H4 (cell line): ENCODE measurements at places on chromosomes 12 and 14.

DNA sequence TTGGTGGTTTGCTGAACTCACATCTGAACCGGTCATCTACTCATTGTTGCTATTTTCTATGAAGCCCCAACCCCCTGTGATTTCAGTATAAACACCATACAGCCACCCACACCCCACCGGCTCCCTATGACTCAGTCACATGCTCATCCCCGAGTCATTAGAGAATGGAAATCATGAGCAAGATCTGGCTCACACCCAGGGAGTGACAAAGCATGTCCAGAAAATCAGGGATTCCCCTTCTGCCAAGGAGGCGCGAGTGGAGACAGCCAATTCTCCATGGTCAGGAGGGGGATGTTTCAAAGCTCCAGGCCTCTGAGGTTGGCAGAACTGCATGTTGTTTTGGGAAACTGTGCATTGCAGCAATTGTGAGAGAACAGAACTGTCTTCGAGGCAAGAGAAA is 657.5 kb upstream of the TBX3 start:
- peak; percentile 93 for DNase-seq

DNA sequence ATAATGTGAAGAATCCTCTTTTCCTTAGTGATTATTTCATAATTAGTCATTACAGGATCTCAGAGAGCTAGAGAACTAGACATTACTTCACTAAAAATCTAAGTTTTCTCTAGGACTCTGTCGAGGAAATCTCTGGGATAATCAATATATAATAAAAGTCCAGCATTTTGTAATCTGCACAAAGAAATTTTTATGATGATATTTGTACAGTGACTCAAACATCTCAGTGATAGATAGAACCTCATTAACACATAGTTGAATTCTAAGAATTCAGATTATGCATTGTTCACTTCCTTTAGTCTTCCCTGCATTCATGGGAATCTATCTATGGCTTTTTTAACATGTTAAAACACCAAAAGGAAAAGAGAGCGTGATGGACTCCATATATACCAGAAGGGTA is 11.0 kb downstream of the ITPR2 start:
- no peak for DNase-seq

DNA sequence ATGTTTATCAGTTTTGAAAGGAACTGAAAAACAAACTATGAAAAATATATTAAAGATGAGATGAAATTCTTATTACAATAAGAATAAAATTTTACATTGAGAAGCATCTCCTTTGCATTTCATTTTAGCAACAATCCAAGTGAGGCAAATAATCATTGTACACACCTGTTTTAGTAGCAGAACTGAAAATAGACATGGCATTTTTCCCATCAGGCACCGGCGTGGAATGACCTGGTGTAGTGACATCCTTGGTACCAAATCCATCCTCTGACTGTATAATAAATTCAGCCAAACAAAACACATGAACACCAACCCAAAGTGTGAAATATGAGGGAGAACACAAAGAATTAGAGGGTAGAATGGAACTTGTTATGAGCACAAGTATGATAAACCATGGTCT is 271.4 kb downstream of the MED13L start:
- no peak for DNase-seq

DNA sequence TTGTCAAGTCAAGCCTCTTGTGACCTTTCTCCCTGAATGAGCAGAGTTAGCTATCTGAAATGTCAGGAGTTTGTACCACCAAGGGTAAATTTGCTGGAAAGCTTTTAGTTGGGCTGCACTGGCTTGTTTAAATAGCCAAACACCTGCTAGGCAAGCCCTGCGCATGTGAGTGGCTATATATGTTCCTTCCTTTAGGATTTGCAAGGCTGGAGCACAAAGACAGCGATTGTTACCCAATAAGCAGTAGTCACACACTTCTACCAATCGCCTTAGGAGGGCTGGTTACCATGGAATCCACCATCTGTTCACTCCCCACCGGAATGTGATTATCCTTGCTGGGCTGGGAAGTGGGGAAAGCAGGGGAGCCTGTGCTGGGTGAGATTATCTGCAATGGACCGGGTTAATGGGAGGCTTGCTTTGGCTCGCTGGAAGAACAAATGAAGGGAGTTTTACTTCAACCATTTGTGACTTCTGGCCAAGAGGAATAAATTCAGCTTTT is 102.5 kb downstream of the FGD4 start:
- DNase-seq, result peak; percentile 30

GRCh38 chr12:118345355-118345754 is 27.4 kb downstream of the TAOK3 start:
- DNase-seq, result no peak

- DNase-seq, result no peak
Observed at GRCh38 chr14:102917469-102918211, 4.8 kb upstream of the AMN start.

GRCh38 chr14:78985668-78986381 is 815.7 kb downstream of the NRXN3 start:
- no peak for DNase-seq

- DNase-seq, result no peak
Observed at GRCh38 chr14:64732536-64733120, 28.4 kb downstream of the PLEKHG3 start.

- no peak for DNase-seq
Observed at GRCh38 chr12:55499231-55499630, 7.1 kb downstream of the OR6C68 start.

DNA sequence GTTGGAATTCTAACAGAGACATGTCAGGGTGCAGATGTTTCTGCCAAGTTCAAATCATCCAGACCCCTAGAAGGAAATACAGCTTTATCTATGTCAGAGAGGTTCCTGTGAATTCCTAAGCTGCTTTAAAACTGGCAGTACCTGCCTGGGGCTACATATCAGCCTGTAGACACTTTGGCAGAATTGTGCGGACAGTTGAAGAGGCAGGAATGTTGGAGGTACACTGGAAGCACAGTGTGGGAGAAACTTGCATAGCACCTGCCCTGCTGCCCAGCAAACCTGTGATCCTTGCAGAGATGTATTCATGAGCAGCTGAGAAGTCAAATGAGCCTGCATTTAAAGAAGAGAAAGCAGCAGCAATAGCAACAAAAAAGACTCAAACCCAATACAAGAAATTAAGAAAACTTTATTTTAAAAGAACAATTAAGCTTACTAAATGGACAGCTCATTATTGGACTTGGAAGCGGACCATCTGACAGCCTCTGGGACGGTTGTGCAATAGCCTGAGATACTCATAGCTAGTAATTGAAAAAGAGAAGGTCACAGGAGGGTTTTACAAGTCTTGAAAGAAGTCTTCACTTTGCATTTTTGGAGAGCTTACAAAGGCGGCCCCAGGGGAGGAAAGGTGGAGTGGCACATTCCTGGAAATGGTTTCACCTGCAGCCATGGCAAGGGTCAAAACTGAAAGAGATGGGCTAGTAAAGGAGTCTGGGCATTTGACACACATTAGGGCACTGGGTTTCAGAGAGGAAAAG is 280.9 kb upstream of the FLRT2 start:
- no peak for DNase-seq

GRCh38 chr14:22691171-22691570 is 47.0 kb upstream of the OR6J1 start:
- no peak for DNase-seq

DNA sequence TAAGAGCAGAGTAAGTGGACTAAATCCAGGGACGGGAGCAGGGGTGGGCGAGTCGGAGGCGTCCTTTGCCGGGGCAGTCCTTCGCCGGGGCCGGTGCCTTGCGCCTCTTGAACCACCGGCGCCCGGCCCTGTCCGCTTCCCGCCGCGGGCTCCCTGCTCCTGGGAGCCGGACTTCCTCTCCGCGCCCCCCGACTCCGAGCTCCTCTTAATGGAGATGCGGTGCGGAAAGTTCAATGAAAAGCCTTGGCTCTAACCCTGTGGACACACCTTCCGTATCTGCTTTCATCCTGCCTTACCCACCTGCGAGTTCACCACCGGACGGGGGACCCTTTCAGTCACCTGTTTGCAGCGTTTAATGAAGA is 412 bp downstream of the FGFR1OP2 start:
- no peak for DNase-seq

DNA sequence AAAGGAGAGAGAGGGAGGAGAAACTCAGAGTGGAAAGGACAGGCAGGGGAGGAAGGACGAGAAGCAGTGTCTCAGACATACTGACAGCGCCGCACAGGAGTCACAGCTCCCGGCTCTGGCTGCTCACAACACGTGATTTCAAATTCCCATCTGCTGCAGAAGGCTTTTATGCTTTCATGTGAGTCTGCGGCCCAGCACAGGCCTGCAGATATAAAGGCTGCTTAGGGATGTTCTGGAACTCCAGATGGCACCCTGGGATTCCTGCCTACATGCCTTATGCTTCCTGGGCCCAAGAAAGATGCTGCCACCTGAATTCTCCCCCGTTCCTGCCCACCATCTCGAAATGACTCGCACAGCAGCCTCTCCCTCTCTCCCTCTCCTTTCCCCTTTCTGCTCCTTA is 89.6 kb downstream of the NUAK1 start:
- DNase-seq, result no peak

DNA sequence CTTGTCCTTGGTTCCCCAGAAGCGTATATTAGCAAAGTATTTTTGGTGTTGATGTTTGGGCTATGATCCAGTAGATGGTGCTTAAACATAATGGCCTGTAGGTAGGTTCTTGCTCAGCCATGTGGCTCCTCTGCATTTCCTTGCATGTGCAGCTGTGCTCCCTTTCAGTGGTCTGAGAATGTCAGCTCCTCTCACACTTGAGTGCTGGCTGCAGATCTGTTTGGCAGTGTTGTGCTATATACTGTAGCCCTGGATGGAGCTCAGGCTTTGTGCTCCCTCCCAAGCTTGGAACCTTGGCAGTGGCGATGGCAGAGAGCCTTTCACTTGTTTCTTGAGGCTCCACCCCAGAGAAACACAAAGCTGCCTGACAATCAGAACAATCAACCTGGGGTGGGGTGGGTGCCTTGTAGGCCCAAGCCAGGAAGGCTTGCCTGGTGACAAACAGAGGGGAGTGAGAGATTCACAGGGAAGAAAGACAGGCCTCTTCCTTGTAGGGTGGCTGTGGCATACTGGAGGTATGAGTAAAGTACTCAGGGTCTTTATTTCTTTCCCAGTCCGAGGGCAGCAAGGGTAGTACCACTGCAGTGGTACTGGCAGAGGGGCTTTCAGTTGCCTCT is 255.3 kb downstream of the RAD51B start:
- no peak for DNase-seq

DNA sequence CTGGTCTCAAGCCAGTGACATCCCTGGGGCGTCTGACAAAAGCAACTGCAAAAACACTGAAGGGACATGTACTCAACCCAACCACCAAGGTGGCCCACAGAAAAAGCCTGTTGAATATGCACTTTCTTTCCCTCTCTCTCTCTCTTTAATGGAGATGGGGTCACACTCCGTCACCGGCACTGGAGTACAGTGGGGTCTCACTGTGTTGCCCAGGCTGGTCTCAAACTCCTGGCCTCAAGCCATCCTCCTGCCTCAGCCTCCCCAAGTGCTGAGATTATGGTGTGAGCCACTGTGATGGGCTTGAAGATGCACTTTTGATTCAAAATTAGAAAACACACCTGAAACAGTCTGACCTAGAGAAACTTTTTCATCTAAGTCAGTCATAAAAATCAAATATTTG is 7.2 kb upstream of the CD27 start:
- no peak for DNase-seq

GRCh38 chr12:97017213-97017612 is 110.2 kb downstream of the NEDD1 start:
- DNase-seq, result no peak

GRCh38 chr14:76761960-76762410 is 717 bp downstream of the VASH1 start:
- no peak for DNase-seq

GRCh38 chr14:71682337-71682736 is 249.9 kb upstream of the RGS6 start:
- no peak for DNase-seq

DNA sequence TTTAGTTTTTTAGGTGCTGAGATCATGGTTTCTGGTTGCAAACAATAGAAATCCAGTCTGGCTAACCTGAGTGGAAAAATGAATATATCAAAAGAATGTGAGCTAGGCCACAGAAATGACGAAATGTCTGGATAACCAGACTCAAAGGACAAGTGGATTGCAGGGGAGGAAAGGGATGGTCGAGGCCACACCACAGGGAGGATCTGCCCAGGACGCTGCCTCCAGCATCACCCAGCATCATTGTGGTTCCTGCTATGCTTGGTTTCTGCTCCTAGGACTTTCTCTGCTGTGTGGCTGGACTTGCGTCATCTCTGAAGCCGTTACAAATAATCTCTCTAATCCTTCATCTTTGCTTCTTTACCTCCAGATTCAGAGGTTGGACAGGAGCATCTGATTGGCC is 80.4 kb downstream of the TTC8 start:
- DNase-seq, result peak; percentile 10

GRCh38 chr12:8606890-8607289 is 5.8 kb downstream of the AICDA start:
- no peak for DNase-seq

DNA sequence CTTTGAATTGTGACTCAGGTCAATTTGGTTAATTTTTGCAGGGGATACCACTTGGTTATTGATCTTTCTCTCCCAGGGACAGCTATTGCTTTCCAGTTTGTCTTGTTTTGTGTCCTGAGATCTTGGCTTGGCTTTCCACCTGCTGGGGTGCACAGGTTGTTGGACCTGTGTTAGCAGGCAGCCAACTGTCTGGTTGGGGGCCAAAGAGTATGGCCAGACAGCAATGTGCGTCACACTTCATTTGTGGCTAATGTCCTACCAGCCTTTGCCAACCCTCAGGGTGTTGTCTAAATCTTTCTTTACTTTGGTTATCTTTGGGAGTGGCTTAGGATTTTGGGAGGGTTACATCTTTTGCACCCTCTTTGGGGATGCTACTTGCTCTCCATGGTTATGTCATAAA is 494.9 kb upstream of the ATP2B1 start:
- DNase-seq, result no peak
